ENCODE measurements at places on chromosomes 5 and 9.

DNA sequence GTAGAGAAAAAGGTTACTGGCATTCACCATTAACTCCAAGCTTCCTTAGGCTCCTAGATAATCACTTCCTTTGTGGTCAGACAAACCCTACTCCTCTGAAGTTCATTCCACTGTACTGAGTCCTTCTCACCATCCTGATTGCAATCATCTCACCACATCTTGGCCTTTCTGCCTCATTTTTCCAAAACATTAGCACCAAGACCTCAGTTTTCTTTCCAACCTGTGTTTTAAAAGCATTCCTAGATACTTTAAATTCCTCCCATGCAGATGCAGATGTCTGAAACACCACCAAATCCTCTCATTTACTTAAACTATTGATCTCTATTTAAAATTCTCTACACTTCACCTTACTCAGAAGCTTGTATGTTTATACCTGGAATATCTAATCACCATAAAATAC, 961.3 kb upstream of the CTNND2 start:
- no peak for DNase-seq

DNA sequence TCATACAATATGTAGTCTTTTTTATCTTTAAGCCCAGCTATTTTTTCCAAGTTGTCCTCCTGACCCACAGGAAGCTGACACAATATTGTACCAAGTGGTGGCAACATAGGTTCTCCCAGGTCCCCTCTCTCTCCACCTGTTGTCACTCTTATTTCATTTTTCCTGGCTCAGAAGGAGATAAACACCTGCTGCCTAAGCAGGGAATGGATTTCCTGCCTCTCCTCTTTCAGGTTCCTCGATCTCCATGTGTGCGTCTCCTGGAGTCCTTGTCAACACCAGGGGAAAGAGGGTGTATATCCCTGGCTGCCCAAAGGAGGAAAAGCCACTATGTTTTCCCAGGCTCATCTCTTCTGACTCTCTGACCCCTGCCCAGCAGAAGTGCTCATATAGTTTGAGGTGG, 81.8 kb upstream of the KLF9 start:
- no peak for DNase-seq

- no peak for DNase-seq
Measured at GRCh38 chr9:107813287-107813686, 323.7 kb upstream of the KLF4 start.

GRCh38 chr5:4245511-4245910, 649.9 kb downstream of the IRX1 start:
- no peak for DNase-seq

- no peak for DNase-seq
Measured at GRCh38 chr5:87164409-87164808, 103.3 kb upstream of the RASA1 start.

GRCh38 chr5:7894439-7894838, 25.5 kb downstream of the MTRR start:
- DNase-seq = no peak

DNA sequence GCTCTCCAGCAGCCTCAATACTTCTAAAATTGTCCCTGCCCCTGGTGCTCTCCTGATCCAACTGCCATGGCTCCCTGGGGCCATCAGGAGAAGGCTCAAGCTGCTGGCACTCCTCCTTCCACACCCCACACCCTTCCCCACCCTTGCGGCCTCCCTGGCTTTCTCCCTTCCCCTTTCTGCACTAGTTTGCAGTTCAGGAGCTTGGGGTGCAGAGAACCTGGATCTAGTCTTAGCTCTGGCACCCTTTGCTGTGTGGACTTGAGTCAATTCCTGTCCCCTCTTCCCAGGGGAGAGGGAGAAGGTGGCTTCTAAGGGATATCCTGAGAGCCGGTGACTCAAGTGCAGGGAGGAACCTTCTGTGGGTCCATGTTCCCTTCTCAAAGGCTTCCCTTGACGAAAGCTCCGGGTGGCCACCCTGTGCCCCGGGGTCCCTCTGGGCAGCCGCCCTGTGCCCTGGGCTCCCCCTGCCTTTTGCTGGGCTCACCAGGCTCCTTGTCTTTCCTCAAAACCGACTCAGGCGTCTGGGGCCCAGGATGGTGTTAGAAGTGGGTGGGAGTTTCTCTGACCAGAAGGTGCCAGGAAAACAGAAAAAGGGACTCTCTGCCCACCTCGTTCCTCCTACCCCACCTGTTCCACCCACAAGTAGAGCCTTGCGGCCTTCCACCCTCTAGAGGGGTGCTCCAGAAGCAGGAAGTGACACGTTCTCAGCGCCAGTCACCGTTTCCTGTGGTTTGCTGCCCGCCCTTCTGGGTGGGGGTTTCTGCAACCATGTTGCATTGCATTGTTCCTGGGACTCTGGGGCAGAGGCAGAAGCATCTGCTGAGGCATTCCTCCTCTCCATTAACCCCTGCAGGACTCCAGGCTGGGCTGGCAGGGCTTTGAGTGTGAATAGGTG, 15.0 kb downstream of the GLIPR2 start:
- peak; percentile 95 for DNase-seq

DNA sequence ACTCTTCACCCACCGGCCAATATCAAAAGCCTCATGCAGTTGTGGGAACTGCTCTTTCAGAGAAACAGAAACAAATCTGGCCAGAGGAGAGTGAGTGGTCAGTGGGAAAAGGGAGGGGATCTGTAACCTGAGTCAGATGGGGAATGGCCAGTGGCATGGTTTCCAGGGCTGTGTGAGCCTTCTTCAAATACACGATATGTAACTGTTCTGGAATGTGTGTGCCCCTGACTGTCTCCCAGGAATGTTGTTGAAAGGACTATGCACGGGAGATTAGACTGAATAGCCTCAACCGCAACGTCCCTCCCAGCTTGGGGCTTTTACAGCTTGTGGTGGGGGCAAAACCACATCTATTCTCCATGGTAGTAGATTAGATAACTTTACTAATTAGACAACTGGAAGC, 60.8 kb downstream of the SH3TC2 start:
- peak; percentile 56 for DNase-seq
